Ammon's horn (tissue), 1 donor: ENCODE measurements at places on chromosomes 13 and 19.

DNA sequence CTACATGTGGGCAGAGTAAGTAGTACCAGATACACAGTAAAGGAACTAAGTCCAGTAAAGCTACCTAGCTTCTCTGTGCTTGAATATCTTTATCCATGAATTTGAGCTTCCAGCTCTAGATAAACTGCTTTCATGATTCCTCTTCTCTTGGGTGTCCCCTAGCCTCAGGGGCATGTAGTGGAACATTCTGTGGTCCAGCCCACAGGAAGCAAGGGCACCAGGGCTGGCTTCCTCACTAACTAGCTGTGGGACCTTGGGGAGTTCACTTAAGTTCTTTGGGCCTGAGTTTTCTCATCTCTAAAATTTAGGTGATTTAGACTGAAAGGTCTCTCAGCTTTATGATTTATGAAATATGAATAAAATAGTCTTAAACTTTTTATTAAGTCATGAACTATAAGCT, 185.7 kb downstream of the KATNAL1 start:
- DNase-seq = no peak

DNA sequence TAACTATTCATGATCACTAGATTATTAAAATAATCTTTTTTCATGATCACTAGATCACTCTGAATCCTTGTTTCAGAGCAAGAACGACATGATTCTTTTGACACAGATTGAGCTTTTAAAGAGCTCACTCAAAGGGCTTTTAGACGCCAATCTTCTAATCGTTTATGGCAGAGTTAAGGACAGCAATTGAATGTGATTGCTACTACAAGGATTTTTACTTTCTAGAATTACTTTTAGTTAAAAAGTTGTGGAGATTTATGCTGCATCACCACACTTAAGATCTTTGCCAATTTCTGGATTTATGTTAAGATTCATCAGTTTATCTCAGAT, 1.3 kb downstream of the EXOSC8 start:
- DNase-seq = no peak

DNA sequence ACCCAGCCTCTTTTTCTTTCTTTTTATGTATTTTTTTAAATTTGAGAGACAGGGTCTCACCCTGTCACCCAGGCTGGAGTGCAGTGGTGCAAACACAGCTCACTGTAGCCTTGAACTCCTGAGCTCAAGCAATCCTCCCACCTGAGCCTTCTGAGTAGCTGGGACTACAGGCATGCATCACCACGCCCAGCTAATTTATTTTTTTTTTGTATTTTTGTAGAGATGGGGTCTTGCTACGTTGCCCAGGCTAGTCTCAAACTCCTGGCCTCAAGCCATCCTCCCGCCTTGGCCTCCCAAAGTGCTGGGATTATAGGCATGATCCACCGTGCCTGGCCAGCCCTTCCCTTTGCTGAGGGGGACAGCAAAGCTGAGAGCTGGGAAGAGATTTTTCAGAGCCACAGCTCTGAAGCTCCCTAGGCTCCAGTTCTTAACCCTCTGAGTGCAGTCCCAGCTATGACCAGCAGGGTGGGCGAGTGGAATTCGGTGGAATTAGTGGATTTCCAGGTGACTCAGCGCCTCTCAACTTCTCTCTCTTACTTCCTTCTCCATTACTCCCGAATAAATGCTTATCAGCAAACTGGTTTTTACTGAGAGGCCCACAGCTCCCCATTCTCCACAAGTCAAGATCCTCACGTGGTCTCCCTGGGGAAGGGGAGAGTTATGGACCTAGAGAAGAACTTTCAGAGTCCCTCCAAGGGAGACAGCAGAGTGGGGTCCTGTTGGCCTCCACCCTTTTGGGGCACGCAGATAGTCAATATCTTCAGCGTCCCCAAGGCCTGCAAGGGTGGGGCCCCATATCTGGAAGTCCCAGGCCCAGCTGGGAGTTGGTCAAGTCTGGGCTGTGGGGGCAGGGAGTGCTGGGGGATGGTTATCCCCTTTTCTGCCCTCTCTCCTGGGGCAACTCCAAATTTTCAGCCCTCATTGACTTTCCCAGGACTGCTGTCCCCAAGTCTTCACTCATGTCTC, 1.2 kb downstream of the BLVRB start:
- peak; percentile 79 for DNase-seq

- no peak for DNase-seq
Observed at GRCh38 chr13:108944760-108945159, 315.3 kb downstream of the MYO16 start.

DNA sequence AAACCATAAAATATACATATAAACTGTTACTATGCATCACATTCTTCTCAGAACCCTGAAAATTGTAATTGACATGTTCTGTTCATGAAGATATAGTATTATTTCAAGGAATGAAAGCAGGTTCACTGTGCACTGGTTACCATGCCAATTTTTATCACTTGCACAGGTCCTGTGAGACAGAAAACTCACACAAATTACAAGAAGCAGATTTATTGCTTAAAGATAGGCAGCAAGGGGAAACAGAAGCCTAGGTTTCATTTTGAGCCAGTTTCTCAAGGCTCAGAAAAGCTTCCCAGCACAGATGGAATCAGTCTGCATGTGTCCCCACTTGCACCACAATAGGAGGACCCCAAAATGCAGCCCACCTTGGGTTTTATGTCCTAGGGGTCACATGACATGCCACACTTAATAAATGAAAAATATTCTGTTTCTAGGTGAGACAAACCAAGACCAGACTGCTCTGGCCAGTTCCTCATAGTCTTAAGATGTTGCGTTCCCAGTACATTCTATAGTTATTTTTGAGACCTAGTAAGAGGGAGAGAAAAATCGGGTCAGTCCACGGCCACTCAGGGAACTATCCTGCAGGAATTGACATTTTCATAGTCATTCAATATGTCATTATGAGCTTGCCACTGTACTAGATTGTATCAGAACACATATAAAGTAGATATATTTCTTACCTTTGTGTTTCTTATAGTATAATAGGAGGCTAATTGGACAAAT, 459.1 kb upstream of the ATXN8OS start:
- no peak for DNase-seq

- DNase-seq = no peak
Observed at GRCh38 chr13:34578471-34578870, 363.6 kb upstream of the NBEA start.

GRCh38 chr13:63455938-63456337, 2040.3 kb upstream of the PCDH20 start:
- DNase-seq = no peak

- DNase-seq = no peak
Observed at GRCh38 chr13:110929104-110929777, 14.4 kb upstream of the ANKRD10 start.

GRCh38 chr13:47875201-47875600, 125.9 kb downstream of the SUCLA2 start:
- no peak for DNase-seq

DNA sequence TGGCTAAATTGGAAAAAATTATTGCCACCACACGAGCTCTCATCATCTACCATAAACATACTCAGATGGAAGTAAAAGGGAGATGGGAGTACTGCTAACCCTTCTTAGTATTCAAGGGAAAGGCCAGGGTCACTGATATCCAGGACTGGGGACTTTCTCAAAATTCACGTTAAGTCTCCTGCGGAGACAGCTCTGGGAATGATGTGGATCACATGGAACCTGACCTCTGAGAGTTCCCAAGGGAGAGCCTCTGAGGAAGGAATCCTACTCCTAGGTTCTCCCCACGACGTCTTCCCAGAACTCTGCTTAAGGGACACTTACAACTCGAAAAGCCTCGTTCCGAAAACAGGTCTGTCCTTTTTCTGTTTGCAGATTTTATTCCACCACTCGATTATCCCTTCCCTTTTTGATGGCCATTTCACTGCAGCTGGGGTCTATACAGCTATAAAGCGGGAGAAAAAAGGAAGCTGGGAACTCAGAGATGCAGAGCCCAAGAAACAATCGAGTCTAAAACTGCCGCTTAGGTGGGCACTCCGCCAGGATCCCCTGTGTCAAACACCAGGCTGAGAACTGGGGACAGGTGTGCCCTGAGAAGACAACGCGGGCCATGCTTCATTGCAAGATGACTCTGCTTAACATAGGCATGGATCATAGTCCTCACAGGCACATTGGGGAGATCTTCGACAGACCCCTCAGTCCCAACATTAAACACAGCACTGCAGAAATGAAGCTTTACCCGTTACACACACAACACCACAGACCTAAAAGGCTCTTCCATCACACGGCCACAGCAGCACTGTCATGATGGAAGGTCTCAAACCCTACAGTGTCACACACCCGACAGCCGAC, 823 bp upstream of the ZNF567 start:
- DNase-seq = no peak

- DNase-seq = no peak
Observed at GRCh38 chr19:53621885-53622740, 9.7 kb upstream of the DPRX start.

GRCh38 chr13:71703138-71703537, 163.9 kb downstream of the DACH1 start:
- no peak for DNase-seq

- DNase-seq = no peak
Observed at GRCh38 chr19:11656535-11656934, 59.3 kb downstream of the ZNF627 start.

DNA sequence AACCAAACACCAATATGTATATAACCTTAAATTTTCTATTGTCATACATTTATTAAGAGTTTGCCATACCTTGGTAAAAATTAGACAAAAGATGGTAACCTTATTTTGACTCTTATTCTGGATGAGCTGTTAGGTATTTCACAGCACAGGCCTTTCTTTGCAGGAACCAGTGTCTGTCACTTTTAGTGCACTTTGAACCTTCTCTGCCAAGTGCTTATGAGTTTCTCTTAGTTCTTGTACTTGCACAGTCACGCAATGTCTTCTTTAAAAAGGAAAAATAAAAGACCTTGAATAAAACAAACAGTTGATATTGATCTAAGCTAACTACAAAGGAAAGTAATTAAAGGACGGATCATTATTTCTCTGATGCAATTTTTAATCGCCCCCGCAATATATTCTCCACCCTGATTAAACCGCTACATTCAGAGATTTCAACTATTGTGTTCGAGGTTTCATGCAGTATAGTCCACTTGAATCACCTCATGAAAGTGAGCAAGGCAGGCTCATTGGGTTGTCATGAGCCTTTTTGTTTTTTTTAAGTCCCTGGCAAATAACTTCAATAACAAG, 534.5 kb downstream of the KLF5 start:
- DNase-seq = no peak

DNA sequence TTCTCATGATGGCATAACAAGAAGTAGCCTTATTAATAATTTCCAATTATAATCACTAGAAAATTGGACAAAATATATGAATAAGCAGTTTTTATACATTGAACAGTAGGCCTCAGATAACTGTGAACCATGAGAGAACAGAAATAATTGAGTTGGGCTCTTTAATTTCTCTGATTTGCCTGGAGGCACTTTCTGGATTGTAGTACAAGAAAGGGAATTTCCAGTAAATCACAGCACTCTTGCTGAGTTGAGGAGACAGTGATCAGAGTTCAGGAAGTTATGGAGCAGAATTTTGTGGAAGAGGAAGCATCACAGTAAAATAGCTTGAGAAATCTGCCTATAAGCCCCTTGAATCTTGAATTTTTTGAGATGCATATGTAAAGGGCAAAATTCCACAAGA, 216.2 kb downstream of the MAB21L1 start:
- no peak for DNase-seq

DNA sequence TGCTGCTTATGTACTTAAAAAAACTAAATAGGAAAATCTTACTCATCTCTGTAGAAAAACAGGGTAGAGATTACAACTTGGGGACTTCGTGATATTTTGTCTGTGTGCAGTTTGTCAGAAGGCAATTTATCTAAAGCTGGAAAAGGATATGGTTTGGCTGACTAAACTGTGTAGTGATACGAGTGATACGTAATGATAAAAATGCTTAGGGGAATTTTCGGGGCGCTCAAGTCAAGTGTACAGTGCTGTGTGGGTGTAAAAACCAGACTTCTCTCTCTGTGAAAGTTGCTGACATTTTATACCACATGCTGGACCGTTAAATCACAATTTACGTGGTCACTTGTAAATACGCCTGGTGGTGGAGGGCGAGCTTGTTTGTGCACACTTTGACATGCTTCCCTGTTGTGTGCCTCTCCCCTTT, 221.7 kb downstream of the KCNRG start:
- DNase-seq = no peak

DNA sequence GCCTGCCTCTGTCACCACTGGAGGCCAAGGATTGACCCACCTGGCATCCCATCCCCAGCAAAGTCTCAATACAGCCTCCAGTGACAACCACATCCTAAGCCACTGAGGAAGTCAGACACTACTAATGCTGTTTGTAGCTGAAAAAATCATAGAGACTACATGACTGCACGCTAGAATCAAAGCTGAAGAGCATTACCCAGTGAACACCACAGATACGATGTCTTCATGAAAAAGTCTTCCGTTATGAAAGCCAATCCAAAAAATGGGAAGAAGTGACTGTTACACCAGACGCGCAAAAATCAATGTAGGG, 11.1 kb upstream of the NUP62 start:
- DNase-seq = no peak

DNA sequence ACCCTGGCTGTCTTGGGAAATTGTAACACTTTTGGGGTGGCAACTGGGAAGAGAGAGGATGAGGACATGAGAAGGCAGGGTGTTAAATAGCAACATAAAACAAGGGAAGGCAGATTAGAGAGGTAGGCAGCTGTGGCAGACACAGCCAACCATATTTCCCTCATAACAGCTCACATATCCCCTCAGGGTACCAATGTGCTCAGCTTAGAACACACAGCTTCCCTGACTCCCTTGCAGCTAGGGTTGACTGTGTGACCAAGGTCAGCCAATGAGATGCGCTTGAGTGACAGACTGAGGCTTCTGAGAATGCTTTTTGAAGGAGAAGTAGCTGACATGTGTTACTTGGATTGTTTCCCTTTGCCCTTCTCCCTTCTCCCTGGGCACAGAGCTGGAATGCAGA, 28.8 kb upstream of the SPATA13 start:
- no peak for DNase-seq

- DNase-seq = no peak
Observed at GRCh38 chr13:48493066-48493765, 39.7 kb downstream of the RCBTB2 start.

DNA sequence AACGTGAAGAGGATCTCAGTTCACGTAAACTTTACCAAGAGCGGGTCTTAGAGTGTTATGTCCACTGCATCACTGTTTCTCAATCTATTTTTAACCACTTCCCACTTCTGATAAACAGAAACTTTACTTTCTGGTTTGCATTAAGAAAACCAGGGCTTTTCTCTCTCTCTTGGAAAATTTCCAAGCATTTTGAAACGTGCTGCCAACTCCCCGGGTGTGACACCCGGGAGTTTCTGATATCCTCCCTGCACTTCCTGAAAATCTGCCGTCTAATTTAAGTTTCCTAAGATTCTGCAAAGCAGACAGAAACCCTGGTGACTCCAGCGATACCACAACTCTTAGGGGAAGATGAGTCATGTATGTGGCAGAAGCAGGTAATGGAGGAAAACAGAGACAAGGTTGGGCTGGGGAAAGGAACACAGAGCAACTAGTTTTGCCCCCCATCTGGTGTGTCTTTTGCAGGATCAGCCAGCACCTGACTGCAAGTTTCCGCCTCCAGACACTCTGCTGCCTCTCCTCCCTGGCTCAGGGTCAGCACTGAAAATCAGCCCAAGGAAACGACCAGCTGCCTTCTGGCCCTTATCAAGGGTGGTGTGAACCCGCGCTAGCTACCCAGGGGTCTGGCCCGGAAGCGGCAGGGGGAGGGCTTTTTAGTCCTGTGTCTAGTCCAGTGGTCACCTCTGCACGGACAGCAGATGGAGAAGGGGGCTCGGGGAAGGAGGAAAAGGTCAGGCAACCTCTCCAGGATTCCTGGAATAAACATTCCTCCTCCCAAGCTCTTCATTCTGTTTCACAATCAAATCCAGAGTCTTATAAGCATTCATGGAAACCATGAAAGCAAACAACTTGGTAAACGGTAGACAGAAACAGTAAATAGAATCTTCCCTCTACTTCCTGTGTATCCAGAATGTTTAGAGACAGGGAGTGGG, 11.3 kb upstream of the FFAR2 start:
- no peak for DNase-seq
